Thymus (tissue), 14 donors: ENCODE measurements at places on chromosomes 5 and 9. TPM values are rescaled to one million over a fixed set of nuclear protein-coding genes. Genes with fewer than 3 reads are reported as not detected.

The IRX1 gene
- 0.94 TPM for total RNA-seq

- H3K4me3 ChIP-seq = no peak overlapping the region
- DNase-seq = no peak
- H3K4me1 ChIP-seq = peaks cover 10% of the 10 kb centered on the region
- no peak overlapping the region for H3K27ac ChIP-seq
- peaks cover 4% of the 10 kb centered on the region for H3K36me3 ChIP-seq
- no peaks in the 10 kb centered on the region for H3K27me3 ChIP-seq
These were observed 19.5 kb downstream of the MARCHF6 start for GRCh38 chr5:10372726-10373709.

- H3K4me3 ChIP-seq = no peak overlapping the region
- no peaks in the 10 kb centered on the region for H3K27me3 ChIP-seq
- peaks cover 23% of the 10 kb centered on the region for H3K4me1 ChIP-seq
- peaks cover 5% of the 10 kb centered on the region for H3K36me3 ChIP-seq
These were observed 32.1 kb downstream of the CNOT6 start for GRCh38 chr5:180526269-180526668.

- H3K36me3 ChIP-seq = no peaks in the 10 kb centered on the region
- H3K4me3 ChIP-seq = no peak overlapping the region
- no peak overlapping the region for H3K27ac ChIP-seq
- DNase-seq = no peak
These were observed 75.2 kb upstream of the COX7C start for GRCh38 chr5:86542532-86542931.

- DNase-seq = no peak
- peak overlapping the region; percentile 98 for H3K27ac ChIP-seq
- H3K4me3 ChIP-seq = peak overlapping the region; percentile 81
- no peaks in the 10 kb centered on the region for H3K27me3 ChIP-seq
- H3K36me3 ChIP-seq = peaks cover 3% of the 10 kb centered on the region
- peaks cover 21% of the 10 kb centered on the region for H3K4me1 ChIP-seq
These were observed 681 bp upstream of the ETF1 start for GRCh38 chr5:138543730-138544104.

GRCh38 chr5:79847561-79847960 is 143.5 kb downstream of the MTX3 start:
- H3K4me1 ChIP-seq = no peaks in the 10 kb centered on the region
- no peaks in the 10 kb centered on the region for H3K36me3 ChIP-seq
- no peak for DNase-seq
- H3K4me3 ChIP-seq = no peak overlapping the region
- H3K27ac ChIP-seq = no peak overlapping the region
- H3K27me3 ChIP-seq = no peaks in the 10 kb centered on the region
